Fibroblast of gingiva (primary cell): ENCODE measurements at places on chromosomes 3 and 15.

- DNase-seq = no peak
Observed at GRCh38 chr3:8911781-8912180, 51.5 kb downstream of the RAD18 start.

- DNase-seq = no peak
Observed at GRCh38 chr15:32743411-32744140, 25.8 kb downstream of the GREM1 start.

DNA sequence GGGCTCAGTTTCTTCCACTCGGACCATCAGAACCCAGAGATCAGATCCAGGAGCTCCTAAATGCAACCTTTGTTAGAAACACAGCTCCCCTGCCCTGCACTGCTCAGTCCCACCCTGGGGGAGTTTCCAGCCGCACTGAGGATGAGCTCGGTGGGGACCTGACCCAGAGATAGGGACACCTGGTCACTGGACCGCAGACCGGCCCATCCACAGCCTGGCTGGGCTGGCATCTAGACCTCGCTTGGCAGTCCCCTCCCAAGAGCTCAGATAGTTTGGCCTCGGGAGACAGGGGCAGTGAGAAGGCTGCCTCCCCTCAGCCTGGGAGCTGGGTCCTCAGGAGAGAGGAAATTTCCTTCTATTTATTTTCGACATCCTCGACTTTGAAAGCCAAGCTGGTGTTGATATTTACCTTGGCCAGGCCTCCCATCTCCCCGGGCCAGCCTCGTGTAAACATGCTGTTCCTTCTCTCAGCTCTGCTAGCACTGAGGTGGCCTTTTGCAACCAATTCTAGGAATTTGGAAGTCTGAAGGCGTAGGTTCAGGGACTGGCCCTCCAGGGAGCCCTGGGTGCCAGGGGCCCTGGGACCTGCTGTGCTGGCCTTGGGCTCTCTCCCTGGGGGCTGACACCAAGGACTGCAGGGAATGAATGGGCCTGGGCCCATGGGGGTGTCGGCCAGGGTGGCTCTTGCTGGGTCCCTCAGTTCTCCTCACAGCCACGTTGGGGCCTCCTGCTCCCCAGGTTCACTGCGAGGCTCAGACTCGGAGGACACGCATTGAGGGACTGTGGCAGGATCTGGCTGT, 90.1 kb downstream of the VGLL4 start:
- DNase-seq = peak; percentile 84

- DNase-seq = peak; percentile 34
Observed at GRCh38 chr15:98070137-98070536, 109.6 kb downstream of the ARRDC4 start.

DNA sequence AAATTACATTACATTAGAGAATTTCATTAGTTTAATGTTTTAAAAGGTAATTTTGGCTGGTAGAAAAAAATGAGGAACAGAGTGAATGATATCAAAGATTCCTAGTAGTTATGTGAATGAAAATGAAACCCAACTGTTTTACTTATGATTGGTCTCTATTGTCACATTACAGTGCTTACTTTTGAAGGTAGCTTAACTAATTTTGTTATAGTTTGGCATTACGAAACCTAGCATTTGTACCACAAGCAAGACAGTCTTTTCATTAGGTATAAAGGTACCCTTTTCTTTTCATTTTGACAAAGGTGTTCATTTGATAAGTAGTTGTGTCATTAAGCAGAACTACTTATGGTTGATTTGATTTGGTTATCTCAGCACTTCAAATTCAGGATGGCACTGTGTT, 6.9 kb downstream of the SELENOT start:
- no peak for DNase-seq

DNA sequence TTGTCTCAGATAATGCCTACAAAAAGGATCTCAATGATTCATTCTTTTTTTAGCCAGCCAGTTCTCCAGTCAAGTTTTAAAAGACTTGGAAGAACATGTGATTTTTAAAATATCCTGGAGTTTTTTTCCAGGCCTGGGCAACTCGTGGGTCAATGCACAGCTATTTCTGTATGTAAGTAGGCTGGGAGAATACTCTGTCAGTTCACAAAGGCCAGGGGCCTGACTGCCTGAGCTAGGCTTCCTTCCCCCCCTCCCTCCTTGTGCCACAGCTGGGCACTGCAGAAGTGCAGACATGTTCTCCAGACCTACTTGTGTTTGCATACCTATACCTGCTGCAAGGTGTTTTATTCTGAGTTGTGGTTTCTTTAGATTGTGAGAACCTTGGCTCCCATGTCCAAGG, 43.7 kb downstream of the CTDSPL start:
- DNase-seq = no peak

- DNase-seq = no peak
Observed at GRCh38 chr3:138369151-138369900, 20.9 kb downstream of the MRAS start.

- DNase-seq = no peak
Observed at GRCh38 chr3:57275393-57275792, 17.1 kb downstream of the ASB14 start.

DNA sequence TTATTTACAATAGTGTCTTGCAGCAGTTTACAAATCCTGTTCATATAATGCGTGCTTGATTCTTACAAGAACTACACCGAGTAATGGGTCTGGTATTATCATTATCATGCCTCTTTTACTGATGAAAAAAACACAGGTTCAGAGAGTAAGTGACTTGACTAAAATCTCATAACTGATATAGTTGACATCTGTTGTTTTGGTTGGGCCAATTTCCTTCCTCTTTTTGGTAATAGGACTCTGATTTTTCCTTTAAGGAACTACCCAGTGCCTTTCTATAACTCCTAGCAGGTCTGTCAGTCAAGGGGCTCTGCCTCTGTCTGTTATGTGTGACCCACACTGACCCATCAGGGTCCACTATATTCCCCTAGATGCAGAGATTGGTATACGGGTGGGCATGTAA, 14.6 kb upstream of the BLOC1S6 start:
- no peak for DNase-seq

DNA sequence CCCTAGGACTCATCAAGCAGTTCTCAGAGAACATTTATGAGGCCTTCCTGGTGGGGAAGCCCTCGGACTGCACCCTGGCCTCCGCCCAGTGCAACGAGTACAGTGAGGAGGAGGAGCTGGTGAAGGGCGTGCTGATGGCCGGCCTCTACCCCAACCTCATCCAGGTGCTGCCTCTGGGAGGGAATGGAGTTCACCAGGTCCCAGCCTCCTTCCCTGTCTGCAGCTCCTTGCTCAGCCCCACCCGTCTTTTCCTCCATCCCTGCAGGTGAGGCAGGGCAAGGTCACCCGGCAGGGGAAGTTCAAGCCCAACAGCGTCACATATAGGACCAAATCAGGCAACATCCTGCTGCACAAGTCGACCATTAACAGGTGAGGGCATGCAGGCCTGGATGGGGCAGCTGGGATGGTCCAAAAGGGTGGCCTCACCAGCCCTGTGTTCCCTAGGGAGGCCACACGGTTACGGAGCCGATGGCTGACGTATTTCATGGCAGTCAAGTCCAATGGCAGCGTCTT, 46.3 kb downstream of the DHX30 start:
- no peak for DNase-seq
